Esophagus squamous epithelium (tissue), 5 donors: ENCODE measurements at places on chromosomes 12 and 14. TPM values are rescaled to one million over a fixed set of nuclear protein-coding genes. Genes with fewer than 3 reads are reported as not detected.

The EPYC gene
- not detected for total RNA-seq

DNA sequence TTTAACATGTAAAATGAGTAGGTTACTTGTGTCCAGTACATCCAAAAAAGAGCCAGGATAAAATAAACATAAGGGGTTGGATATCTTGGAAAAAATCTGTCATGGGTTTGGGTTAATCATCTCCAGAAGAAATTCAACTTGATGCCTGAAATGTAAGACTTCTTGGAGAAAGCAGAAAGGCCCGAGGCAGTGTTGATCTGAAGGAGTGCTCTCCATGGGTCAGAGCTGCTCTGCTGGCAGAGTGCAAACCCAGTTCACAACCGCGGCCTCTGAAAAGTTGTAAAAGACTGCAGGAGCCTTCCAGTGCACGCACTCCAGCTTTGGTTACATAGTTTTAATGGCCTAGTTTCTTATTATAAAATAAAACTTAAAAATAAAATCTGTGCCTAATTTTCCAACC, 97.3 kb upstream of the ALX1 start:
- DNase-seq: no peak

DNA sequence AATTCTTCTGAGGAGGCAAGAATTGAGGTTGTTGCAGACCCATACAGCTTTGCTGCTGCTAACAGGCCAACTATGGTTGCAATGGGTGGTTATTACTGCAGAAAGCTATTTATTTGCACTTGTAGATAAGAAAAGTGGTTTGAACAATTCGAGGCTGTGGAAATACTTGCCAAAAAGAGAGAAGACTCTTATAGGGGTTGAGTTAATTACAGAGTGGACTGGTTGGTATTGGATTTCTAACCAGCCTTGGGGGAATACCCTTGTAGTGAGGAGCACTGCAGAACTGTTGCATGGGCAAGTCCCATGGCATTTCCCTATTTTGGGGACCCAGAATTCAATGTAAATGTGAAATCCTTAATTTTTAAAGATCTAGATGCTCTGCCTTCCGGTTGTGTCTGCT, 120.5 kb downstream of the KCNMB4 start:
- no peak for DNase-seq

- DNase-seq: no peak
Measured at GRCh38 chr12:131671871-131672270, 39.0 kb upstream of the SFSWAP start.

DNA sequence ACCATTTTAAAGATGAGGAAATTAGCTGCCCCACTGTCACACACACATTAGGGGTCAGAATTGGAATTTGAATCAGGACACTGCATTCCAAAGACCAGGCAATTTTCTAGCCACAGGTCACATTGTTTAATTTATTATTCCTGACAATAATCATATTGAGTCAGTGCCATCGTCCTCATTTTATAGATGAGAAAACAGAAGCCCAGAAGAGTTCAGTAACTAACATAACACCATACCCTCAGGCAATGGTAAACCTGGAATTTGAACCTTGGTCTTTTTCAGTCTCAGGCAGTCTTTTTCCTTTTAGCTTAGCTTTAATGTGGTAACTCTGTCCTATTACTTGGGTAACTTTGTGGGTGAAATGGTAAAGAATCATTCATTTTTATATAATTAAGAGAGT, 330.3 kb upstream of the SYT1 start:
- DNase-seq: no peak

The SRSF5 gene
- 149 TPM for total RNA-seq

GRCh38 chr14:101076451-101077198, 173.1 kb upstream of the RTL1 start:
- DNase-seq: no peak

DNA sequence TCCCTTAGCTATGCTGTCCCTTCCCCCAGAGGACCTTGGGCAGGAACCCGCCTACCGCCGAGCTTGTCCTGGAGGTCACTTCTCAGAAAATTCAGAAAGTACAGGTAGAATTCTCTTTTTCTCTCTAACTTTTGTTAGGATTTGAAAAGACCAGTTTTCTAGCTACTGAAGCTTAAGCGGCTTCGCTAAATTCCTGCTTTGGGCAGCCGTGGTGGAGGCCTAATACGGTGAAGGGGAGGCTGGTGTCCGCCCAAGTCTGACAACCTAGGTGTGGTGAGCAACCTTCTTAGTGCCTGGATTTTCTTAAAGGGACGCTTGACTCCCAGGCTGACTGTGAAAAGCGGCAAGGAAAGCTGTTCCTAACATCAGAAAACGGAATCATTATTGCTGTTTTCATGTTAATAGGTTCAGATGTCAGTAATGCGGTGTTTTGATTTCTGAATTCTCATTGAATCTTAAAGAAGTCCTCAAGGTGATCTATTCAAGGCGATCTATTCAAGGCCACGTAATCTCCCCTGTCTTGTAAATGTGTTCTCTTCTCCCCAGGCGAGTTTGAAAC, 835 bp downstream of the FGD4 start:
- DNase-seq: no peak

DNA sequence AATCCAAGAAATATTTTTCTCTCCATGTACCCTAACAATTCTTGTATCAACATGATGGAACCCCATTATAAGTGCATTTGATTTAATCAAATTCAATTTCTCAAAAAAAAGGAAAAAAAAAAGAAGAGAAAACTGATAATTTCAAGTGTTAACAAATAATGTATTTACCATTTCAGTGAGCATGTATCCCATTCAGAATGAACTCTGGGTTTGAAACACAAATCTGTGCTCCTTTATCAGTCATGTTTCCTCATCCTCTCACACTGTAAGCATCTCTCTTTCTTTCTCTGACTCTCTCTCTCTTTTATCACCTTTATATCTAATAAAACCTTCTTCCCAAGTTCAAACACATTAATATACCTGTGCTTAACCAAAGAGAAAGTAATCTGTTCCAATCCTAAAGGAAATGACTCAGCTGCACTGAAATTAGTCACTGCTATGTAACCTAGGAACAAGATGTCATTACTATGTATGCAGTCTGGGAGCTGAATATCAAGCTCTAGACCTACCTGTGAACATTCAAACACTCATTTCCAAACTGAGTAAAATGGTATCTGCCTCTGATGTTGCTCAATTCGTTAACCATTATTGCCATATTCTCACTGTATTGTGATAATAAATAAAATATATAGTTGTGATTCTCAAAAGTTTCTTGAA, 135.0 kb upstream of the LRIG3 start:
- DNase-seq: no peak

DNA sequence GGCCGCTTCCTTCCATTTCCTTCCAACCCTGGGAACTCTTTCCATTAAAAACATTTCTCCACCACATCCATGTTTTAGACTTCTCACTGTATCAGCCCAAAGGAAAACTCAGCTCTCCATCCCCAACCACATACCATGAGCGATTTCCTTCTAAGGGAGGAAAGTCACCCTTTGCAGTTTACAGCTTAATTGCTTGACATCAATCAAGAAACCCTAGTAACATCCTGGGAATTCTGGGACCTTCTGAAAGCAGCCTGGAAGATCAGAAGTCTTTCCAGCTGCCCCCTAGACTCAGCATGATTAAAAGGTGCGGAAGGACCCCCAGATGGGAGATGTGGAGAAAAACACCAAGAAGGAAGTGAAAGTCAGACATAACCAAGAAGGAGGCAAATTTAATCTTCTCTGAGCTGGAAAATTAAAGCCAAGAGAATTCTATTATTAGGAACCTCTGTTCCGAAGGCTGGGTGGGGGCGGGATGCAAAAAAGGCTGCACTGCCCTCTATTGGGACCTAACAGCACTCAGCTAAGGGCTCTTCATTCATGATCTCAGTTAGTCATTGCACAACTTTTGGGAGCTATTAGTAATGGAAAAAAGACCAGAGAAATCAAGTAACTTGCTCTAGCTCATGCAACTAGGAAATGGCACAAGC, 73.3 kb upstream of the PLXNC1 start:
- DNase-seq: no peak

The CACNB3 gene
- total RNA-seq: 19.5 TPM
